ENCODE measurements at places on chromosomes 5 and 9.

- DNase-seq, result no peak
These were observed 83.1 kb downstream of the JMY start for GRCh38 chr5:79318935-79319614.

DNA sequence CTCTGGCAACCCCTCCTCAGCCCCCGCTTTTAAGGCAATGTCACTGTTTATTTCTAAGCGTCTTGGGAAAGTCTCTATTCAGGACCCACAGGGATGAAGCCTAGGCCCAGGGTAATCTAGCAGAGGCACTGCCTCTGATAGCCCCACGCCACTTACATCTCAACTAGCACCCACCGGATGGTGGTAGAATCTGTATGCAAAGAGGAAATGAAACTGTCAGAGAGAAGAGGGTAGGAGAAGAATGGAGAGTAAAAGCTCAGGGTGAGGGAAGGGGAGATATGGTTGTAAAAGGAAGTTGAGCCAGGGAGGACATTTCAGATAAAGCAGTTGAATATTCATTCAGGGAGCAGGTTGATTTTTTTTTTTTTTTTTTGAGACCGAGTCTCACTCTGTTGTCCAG, 3.0 kb downstream of the FRRS1L start:
- DNase-seq, result no peak

- no peak for DNase-seq
These were observed 5.9 kb downstream of the SERINC5 start for GRCh38 chr5:80249901-80250300.

- DNase-seq, result no peak
These were observed 101.7 kb upstream of the FST start for GRCh38 chr5:53378590-53379247.

DNA sequence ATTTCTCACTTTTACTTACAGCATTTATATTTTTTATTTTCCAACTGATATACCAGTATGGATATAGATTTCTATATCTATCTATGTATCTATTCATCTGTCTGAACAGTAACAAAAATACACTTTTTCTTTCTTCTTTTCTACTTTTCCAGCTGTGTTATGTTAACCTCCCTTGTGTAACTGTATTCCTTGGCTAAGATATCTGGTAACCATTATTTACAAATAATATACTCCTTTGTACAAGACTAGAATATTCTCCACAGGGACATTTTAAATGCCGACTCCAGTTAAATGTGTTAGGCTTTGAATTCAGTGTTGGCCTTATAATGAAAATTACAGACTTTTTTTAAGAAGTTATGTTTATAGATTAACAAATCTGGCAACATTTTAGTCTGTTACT, 168.7 kb downstream of the XRCC4 start:
- DNase-seq, result no peak

DNA sequence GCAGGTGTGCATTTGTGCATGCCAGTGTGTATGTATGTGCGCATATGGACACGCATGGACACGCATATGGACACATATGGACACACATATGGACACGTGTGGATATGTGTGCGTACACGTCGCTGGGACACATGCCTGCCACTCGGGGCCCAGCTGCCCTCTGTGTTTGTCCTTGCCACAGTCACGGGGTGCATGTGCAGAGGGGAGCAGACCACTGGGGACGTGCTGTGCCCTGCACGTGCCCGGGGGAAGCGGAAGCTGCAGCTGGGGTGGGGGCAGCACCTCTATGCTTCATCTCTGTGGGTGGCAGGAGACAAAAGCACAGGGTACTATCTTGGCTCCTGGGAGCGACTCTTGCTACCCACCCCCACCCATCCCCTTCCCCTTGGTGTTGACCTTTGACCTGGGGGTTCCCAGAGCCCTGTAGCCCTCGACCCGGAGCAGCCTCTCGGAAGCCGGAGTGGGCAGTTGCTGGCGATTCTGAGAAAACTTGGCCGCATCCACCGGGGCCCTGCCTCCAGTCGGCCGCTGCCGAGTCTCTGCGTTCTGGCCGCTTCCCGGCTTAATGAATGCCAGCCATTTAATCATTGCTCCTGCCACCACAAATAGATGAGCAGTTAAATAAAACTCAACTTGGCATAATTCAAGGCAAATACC, 2.4 kb upstream of the SLC6A18 start:
- DNase-seq, result no peak

DNA sequence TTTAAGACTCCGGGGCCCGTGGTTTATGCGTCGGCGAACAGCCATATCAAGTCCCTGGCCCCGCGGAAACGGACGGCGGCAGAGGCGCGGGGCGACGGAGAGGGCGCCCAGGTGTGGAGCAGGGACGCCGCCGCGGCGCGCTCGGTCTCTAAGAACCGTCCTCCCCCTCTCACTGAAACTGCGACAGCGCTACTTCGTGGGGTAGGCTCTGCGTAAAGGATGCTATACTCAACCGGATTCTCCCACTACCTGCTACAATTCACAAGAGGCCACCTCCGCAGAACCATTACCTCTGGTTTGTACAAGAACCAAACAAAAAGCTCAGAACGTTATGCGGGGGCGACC, 404 bp downstream of the MRNIP start:
- DNase-seq, result no peak

DNA sequence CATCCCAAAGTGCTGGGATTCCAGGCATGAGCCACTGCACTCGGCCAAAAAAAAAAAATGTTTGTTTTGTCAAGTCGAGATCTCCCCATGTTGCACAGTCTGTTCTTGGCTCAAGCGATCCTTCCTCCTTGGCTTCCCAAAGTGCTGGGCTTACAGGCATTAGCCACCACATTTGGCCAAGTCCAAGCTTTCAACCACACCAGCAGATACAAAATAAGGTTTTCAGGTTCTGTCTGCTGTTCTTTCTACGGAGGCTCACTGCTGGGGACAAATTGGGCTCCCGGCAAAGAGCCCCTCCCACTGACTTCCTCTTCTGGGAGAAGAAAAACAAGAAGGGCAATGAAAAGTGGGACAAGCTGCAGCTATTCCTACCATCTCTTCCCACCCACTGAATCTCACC, 37.6 kb upstream of the GGTA1 start:
- no peak for DNase-seq

DNA sequence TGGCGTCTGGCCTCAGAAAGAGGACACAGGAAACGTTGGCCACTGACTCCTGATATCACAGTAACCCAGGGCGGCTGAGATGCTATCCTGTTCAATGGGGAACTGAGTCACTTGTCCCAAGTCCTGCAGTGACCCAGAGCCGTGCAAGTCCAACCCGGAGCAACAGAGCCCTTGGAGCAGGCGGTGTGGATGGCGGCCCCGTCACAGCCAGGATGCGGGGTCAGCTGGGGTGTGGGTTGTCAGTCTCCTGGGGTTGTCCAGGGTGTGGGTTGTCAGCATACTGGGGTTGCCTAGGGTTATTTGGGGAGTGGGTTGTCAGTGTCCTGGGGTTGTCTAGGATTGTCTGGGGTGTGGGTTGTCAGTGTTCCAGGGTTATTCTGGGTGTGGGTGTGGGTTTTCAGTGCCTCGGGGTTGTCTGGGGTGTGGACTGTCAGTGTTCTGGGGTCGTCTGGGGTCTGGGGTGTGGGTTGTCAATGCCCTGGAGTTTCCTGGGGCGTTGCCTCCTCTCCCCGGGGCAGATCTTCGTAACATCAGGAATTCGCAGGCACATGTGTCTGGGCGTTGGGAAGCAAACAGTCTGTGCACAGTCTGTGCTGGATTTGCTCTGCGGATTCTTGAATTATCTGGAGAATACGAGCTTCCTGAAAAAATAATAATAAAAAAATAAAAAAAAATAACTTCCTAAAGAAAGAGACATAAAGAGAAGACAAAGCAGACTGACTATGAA, 257.5 kb downstream of the PARP8 start:
- no peak for DNase-seq
